ENCODE measurements at places on chromosomes 6 and 20. TPM values are rescaled to one million over a fixed set of nuclear protein-coding genes. Genes with fewer than 3 reads are reported as not detected.

ENPP1 gene
- 7.1 TPM for total RNA-seq

DUSP15 gene
- 1.2 TPM for total RNA-seq

BNIP5 gene
- not detected for total RNA-seq

KIAA0408 gene
- total RNA-seq, result 19.6 TPM

UBR2 gene
- 22.2 TPM for total RNA-seq

MUCL3 gene
- total RNA-seq, result not detected

RBM24 gene
- total RNA-seq, result 22.7 TPM

AKAP12 gene
- total RNA-seq, result 115 TPM

RNF182 gene
- 8.3 TPM for total RNA-seq

PREX1 gene
- 3.5 TPM for total RNA-seq

Measured in astrocyte (in vitro differentiated cells and primary cell).